ENCODE measurements at places on chromosomes 11 and 22. TPM values are rescaled to one million over a fixed set of nuclear protein-coding genes. Genes with fewer than 3 reads are reported as not detected.

DNA sequence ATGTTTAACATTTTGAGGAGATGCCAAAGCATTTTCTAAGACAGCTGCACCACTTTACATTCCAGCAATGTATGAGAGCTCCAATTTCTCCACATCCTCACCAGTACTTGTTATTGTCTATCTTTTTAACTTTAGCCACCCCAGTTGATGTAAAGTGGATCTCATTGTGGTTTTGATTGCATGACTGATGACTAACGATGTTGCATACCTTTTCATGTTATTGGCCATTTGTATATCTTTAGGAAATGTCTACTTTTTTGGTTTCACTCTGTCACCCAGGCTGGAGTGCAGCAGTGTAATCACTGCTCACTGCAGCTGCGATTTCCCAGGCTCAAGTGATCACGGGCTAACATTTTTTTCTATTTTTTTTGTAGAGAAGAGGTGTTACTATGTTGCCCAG is 8.9 kb downstream of the TTC28 start:
- DNase-seq: no peak

DNA sequence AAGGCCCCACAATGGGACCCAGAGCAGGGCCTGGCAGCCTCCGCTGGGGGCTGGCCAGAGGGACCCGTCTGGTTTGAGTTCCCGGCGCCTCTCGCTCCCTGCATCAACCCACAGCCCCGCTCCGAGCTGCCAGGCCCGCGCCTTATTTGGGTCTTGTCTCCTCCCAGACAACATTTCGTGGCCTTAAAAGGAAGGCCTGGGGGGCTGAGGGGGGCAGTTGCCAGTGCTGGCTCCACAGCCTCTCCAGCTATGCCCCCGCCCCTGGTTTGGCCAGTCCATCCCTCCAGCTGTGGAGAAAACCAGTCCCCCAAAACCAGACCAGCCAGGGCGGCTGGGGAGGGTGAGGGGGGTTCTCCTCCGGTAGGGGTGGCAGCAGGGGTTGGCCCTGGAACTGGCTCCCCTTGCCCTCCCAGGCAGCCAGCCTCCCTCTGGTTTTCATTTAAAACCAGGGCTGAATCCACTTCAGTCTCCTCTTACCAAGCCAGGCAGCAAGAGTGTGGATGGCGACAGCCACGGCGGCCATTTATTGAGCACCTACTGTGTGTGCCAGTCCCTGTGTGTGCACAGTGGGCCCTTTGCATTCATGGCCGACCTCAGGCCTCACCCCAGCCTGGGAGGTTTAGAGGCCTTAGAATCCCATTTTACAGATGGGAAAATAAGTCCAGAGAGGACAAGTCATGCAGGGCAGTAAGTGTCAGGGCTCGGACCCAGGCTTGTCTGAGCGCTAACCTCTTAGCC is 18.6 kb downstream of the EMID1 start:
- no peak for DNase-seq

GRCh38 chr11:84476581-84476980 is 1150.6 kb downstream of the DLG2 start:
- no peak for DNase-seq

- DNase-seq: no peak
These were observed 1.6 kb upstream of the ACCSL start for GRCh38 chr11:44046182-44046581.

GRCh38 chr22:46263216-46263590 is at the start of gene PKDREJ:
PKDREJ (minus strand) TSS chr22:46263343; CDS start chr22:46263322, 21 bp downstream.
- no peak for DNase-seq

DNA sequence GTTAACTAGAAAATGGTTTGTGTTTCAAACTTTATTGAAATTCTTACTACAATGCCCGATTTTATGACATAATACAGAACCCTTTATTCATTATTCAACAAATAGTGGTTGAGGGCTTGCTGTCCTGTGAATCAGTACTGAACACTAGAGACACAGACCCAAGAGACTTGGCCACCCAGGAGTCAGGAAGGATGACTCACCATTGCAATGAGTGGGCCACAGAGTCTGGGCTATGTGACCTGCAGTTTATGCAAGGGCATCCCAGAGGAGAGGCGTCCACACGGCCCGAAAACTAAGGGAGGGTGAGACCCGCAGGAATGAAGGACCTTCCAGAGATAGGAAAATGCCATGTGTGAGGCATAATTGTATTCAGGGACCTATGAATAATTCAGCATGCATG is 143.8 kb upstream of the DDI1 start:
- no peak for DNase-seq

DNA sequence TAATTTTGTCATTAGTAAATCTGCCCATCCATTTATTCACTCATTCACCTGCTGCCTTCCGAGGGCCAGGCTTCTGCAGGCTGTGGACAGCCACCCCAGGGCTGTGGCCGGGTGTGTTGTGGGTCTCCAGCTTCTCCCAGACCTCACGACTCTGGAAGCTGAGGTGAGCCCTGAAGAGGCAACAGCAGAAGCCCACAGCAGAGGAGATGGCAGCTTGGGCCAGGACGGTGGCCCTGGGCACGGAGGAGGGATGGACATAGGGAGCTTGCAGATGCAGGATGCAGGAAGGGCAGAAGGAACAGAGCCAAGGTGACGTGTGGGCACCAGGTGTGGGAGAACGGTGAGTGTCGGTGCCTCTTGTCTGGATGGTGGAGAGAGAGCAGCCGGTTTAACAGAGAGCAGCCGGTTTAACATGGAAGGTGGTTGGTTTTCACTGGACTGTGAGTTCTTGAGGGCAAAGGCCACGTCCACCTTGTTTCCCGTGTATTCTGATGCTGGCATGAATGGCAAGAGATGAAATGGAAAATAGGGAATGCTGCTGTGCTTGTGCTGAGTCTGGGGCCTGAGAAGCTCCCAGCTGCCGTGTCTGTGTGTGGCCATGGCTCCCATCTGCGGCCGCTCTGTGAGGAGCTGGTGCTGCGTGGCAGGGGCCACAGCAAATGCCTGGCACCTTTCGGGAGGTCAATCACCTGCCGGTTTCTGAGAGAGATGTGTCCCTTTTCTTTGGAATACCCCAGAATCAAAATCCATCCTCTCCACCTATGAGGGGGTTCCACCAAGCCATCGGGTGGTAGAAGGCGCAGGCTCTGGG is 669.9 kb downstream of the BRD1 start:
- DNase-seq: no peak

The TPBGL gene
- 0.07 TPM for total RNA-seq

The GLYATL1 gene
- total RNA-seq: not detected

GRCh38 chr11:58784995-58785394 is 53.3 kb upstream of the GLYAT start:
- no peak for DNase-seq

- no peak for DNase-seq
These were observed 4.3 kb downstream of the ZC3H7B start for GRCh38 chr22:41305646-41306045.

- DNase-seq: no peak
These were observed 9.1 kb downstream of the TPBGL start for GRCh38 chr11:75249704-75250103.

GRCh38 chr11:113689768-113690618 is 16.1 kb downstream of the TMPRSS5 start:
- DNase-seq: no peak

GRCh38 chr22:19765477-19766239 is 5.1 kb downstream of the TBX1 start:
- DNase-seq: no peak

DNA sequence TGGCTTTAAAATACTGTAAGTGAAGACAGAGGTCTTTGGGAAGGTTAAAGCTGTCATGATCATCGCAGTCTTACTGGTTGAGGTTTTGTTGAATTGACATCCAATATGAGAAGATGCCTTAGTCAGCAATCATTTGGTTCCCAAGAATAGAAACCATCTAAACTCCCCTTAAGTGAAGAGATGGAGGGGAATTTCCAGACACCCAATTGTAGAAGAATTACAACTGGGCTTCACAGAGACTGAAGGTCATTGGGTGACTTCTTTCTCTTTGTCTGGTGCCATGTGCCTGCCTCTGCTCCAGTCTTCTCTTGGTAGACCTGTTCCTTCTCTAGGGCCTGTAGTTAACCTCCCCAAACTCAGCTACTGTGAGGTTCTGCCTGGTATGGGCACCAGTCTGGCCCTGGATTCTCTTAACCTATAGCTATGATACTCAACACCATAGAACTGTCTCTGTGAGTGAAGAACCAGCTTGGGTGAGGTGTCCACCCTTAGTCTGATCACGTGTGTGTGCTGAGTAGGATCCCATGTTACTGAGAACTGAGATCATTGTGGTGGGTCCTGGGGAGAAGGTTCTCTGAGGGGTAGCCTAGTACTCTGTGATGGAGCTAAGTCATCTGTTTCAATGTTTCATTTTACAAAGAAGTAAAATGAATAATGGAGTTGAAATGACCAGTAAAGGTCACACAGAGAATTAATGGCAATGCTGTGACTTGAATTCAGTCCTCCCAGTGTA is 182.5 kb downstream of the CSNK2A3 start:
- DNase-seq: no peak

- no peak for DNase-seq
These were observed 12.4 kb upstream of the MPPED1 start for GRCh38 chr22:43399338-43399979.

The BEST1 gene
- under 0.01 TPM for total RNA-seq

The GLB1L2 gene
- total RNA-seq: 0.21 TPM

The CPT1B gene
- 2.7 TPM for total RNA-seq

The SYTL2 gene
- 0.53 TPM for total RNA-seq

The SCGB1D2 gene
- not detected for total RNA-seq

Measured in pulmonary artery endothelial cell (primary cell).